Smooth muscle cell of the umbilical artery (primary cell): ENCODE measurements at places on chromosomes 1 and 21. TPM values are rescaled to one million over a fixed set of nuclear protein-coding genes. Genes with fewer than 3 reads are reported as not detected.

Gene PADI3
- under 0.01 and 0.14 TPM in 2 replicates for total RNA-seq

Gene NEK2
- 2.1 and 17.3 TPM in 2 replicates for total RNA-seq

Gene KRTAP19-1
- not detected in 2 replicates for total RNA-seq

Gene ALX3
- not detected in 2 replicates for total RNA-seq

Gene C1QA
- not detected in 2 replicates for total RNA-seq

Gene EPHA10
- not detected in 2 replicates for total RNA-seq
